PC-3 (cell line): ENCODE measurements at places on chromosomes 6 and 20. TPM values are rescaled to one million over a fixed set of nuclear protein-coding genes. Genes with fewer than 3 reads are reported as not detected.

COL20A1 gene
- total RNA-seq = not detected in 2 replicates

PTCRA gene
- not detected in 2 replicates for total RNA-seq

RBL1 gene
- 17.3 and 41.1 TPM in 2 replicates for total RNA-seq

MEI4 gene
- not detected in 2 replicates for total RNA-seq

SLC29A1 gene
- total RNA-seq = 54.7 and 60.4 TPM in 2 replicates

PAK5 gene
- total RNA-seq = not detected in 2 replicates

DEFB121 gene
- total RNA-seq = not detected in 2 replicates
